ENCODE measurements at places on chromosomes 11 and 22.

DNA sequence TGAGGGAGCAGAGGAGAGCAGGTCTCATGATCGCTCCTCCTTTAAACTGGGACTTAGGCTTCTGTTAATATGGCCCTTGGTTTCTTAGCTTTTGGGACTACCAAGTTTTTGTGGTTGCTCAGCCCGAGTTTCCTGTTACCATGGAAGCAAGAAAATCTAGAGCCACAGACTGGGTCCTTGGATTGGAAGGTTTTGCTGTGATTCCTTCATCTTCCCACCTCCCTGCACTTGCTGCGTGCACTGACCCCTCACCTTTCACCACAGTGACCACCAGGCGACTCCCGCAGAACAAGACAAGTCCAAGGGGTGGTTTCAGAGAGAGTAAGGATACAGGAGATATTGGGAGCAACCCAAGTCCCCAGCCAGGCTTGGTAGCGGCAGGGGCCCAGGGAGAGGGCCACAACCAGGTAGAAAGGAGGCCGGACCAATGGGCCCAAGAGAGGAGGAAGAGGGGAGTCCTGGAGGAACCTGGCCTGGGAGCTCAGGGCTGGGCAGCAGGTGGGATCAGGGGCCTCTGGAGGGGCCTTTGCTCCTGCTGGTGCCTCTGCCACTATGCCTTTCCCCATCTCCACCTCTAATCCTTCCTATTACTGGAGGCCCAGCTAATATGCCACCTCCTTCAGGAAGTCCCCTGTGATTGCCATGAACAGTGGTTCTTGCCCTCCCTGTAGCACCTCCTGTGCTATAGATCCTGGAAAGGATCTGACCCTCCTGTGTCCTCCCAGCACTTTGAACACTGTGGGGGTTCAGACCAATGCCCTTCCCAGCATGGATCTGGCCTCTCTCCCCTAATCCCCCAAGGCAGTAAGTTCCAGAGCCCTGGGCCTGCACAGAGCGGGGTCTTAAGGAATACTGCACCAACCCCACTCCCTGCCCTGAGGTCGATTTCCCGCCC is 21.2 kb downstream of the CSF2RB start:
- no peak for DNase-seq

DNA sequence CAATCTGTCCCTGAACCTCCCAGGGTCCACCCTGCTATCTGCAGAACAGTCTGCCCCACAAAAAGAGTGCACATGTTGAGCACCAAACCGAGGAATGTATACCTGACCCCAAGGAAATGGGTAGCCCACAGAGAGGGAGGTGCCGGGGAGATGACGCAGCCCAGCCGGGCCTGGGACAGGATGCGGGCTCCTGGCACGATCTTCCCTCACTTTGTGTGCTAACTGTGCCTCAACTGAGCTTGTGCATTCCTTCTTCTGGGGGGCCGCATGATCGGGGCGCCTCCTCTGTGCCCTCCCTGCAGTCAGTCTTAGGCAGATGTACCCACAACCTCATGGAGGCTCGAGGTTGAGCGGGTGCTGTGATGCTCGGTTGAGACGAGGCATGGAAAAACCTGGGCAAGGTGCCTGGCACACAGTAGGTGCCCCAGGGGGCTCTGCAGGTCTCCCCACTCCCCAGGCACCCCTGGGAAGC is 2.4 kb downstream of the GAS2L1 start:
- no peak for DNase-seq

DNA sequence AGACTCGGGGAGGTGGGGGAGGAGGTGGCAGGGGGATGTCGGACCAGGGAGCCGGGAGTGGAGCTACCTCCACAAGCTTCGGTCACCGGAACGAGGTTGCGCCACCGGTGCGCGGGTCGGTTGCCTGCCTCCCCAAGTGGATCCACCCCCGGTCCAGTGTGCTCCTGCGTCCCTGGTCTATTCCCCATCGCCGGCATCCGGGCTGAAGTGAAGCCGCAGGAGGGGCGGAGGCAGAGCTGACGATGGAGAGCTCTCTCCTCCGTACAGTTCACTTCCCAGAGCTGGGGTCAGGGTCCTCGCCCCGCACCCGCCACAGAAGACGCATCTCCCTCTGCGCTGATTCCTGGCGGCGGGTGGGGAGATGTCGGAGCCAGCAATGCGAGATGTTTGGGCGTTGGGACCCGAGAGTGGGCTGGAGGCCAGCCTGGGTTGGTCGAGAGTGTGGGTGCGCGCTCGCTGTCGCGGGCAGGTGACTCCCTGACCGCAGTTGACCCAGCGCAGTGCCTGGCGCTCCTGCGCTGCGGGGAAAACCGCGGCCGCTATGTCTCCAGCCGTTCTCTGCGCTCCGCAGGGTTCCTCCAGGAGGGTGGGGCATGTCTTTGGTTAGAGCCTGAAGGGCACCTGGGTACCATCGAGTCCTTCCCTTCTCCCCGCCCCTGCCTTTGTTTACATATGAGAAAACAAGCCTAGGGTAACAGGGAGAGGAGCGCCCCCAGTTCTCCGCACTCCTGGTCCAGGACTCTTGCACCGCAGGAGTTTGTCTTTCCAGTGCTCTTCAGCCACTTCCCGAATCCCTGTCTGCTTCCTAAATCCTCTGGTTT is 1.7 kb downstream of the C11orf96 start:
- no peak for DNase-seq

DNA sequence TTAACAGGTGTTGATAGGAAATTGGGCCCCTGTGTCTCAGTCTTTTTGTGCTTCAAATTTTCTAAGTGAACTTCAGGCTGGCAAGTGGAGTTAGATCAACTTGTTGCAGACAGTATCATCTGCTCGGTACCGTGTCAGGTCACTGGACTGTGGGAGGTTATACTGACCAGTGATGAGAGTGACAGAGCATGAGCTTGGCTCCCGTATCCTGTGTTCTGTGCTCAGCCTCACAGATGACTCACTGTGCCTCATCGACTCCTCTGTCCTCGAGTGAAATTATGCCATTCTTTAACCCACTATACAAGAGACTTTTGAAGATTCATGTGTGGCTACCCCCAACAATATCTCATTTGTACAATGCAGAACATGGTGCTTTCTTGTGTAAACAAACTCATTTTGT is 7.9 kb downstream of the GRAP2 start:
- no peak for DNase-seq

- DNase-seq: no peak
Measured at GRCh38 chr22:46076651-46077339, 73.5 kb upstream of the PPARA start.

DNA sequence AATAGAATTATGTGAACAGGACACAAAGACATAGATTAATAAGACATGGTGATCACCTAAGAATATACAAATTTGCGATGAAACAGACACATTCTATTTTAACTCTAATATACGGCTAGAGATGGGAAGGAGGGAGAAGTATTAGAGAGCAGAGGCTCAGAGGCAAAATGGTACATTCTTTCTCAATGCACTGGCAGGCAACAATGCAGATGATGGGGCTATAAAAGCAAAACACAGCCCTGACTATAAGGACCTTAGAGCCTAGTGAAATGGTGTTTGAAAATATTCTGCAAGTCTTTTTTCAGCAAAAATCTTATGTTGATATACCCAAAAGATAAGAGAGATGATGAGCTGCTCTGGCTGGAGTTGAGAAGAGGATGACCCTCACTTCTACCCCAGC is 13.1 kb downstream of the TCF20 start:
- no peak for DNase-seq

DNA sequence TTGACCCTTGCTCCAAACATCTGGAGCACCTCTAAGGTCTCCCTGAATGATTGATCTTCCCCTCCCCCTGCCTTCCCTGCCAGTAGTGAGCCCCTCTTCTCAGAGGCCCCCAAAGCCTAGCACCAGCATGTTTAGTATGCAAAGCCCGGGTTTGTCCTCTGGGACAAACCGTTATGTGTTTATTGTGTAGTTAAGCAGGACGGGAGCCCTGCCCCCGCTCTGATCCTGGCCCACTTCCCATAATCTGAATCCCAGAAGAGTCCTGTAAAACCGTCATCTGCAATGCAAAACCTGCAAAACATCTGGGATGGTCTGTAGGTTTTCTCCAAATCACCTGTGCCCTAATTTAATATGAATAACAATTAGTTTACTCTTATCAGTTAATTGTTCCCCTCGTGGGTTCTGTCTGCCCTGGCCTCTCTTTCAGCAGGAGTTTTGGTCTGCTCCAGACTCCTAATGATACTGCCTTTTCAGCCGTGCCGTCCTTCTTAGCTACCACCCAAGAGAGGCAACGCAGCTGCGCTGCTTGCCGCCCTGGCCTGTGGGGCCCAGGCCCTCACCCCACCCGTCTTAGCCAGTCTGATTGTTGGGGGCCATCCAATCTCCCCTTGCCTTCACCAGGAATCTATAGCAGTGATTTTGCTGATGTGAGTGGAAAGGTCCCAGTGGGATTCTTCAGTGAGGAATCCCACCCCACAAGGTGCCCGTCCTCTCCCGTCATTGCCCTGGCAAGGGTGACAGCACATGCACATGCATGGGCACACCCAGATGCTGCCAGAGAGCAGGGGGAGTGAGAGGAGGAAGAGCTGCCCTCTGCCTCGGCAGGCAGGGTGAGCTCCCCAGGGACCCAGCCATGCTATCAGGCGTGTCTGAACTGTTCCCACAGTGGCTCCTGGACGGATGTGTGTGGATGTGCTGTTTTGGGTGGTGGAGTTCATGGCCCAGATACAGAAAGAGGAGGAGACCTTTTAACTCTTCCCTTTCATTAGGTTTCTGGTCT is 3.0 kb upstream of the B3GAT1 start:
- DNase-seq: no peak

DNA sequence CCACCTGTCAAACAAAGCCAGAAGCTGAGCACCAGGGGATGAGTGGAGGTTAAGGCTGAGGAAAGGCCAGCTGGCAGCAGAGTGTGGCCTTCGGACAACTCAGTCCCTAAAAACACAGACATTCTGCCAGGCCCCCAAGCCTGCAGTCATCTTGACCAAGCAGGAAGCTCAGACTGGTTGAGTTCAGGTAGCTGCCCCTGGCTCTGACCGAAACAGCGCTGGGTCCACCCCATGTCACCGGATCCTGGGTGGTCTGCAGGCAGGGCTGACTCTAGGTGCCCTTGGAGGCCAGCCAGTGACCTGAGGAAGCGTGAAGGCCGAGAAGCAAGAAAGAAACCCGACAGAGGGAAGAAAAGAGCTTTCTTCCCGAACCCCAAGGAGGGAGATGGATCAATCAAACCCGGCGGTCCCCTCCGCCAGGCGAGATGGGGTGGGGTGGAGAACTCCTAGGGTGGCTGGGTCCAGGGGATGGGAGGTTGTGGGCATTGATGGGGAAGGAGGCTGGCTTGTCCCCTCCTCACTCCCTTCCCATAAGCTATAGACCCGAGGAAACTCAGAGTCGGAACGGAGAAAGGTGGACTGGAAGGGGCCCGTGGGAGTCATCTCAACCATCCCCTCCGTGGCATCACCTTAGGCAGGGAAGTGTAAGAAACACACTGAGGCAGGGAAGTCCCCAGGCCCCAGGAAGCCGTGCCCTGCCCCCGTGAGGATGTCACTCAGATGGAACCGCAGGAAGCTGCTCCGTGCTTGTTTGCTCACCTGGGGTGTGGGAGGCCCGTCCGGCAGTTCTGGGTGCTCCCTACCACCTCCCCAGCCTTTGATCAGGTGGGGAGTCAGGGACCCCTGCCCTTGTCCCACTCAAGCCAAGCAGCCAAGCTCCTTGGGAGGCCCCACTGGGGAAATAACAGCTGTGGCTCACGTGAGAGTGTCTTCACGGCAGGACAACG is 11.7 kb downstream of the CXCR5 start:
- no peak for DNase-seq

- DNase-seq: no peak
Measured at GRCh38 chr11:45942381-45942780, 19.9 kb downstream of the LARGE2 start.

- no peak for DNase-seq
Measured at GRCh38 chr11:44731685-44732430, 5.1 kb downstream of the TSPAN18 start.

DNA sequence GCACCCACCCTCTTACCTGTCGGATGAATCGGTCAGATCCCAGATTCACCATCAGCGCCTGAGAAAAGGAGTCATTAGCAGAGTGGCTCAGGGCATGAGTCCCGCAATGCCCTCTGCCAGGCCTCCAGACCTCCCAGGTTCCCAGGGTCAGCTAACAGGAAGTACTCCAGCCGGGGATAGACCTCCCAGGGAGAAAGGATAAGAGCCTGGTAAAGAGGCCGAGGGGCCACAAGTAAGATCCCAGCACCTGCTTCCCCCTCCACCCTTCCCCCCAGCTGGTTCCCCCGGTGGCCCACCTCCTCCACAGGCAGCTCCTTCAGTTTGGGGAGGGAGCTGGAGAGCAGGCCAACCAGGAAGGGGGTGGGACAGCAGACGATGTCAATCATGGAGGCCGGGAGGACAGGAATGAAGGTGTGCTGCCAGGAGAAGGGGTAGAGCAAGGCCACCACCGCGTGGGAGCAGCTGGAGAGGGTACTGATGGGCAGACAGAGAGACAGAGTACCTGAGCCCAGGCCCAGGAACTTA is 16.4 kb downstream of the RPL27A start:
- no peak for DNase-seq

- no peak for DNase-seq
Measured at GRCh38 chr11:122414406-122415018, 241.0 kb upstream of the UBASH3B start.

DNA sequence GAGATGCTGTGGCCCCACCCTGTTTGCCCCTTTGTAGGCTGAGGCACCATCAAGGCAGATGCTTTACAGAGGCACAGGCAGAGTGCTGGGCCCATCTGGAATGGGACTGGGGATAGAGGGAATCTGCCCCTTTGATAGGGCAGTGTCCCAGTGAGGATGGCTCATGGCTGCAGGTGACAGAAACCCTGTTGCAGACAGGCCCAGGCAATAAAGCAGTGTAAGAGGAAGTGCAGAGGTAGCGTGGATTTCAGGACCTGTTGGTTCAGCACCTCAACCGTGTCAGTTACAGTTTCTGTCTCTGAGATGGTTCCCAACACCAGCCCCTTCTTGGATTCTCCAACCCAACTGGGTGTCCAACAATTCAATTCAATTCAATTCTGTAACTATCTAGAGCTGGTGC is 25.1 kb downstream of the PRDM11 start:
- DNase-seq: no peak

DNA sequence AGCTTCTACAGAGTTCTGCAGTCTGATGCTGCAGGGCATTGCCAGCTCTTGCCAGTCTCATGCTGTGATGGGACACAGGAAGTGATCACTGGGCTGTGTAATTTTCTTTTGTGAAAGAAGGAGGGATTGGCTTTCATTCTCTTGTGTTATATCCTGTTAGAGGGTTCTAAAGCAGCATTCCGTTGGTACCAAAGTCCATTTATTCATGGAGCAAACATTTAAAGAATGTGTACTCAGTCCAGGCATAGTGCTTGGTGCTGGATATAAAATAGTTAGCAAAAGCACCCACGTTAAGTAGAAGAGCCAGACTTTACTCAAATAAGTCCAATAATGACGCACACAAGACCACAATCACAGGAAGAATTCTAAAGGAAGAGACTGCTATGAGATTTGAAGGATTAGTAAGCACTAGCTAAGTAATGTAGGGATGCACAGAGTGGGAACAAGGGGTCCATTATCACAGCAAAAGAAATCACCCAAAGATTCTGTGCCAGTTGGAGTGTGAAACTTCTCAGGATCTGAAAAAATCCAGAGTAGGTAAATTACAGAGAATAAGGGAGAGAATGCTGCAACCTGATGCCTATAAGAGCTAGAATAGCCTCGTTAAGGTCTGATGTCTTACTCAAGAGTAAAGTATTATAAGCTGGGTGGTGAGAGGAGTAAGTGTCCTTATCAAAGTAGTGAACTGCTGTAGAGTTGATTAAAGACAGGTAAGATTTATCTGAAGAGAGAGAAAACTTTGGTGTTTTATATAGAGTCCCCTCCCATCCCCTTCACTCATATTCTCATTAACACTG is 728.3 kb downstream of the METTL15 start:
- no peak for DNase-seq

- no peak for DNase-seq
Measured at GRCh38 chr11:104705490-104706190, 192.6 kb downstream of the CASP12 start.

Measured in NCI-H748 treated with DMSO at 0.1 percent for 48 hours (cell line).